ENCODE measurements at places on chromosomes 3 and 15. TPM values are rescaled to one million over a fixed set of nuclear protein-coding genes. Genes with fewer than 3 reads are reported as not detected.

CDHR4 gene
- total RNA-seq = not detected

DNA sequence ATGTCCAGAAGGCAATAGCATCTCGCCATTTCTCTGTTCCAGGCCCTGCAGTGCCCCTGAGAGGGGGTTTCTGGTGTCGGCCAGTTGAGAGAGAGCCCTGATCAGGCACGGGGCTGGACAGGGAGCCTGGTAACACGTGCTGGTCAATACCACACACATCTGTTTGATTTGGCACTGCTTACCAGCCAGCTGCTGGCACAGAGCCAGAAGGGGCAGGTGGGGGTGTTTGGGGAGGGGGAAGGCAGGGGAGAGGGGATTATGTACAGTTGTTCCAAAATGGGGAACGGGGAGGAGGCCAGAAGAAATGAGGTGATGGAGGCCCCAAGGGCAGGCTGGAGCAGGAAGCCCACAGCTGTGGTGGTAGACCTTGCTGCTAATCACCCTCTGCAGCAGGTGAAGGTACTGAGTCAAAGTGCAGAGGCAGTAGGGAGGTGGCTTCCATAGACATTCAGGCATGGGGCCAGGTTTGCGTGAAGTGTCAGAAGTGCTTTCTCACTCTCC lies 153.5 kb upstream of the LPP start:
- DNase-seq = no peak

SAMMSON gene
- not detected for total RNA-seq

- DNase-seq = peak; percentile 34
These were observed 1.1 kb downstream of the ITPR1 start for GRCh38 chr3:4493941-4494894.

DNA sequence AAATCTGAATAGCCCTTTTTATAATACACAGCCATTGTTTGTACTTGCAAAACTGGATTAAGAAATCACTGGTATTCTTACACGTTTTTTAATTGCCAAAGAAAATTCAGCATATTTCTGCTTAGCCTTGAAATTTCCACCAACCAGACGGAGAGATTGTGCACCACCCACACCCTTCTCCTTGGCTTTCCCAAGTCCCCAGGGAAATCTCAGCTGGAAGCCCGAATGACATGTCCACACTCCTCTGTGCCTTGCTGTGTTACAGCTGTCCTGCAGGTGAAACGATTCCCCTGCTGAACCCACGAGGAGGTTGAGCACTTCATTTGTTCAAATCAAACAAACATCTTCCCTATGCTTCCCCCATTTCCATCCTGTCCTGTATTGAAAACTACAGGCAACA lies 49.6 kb upstream of the PPARG start:
- no peak for DNase-seq

GRCh38 chr3:177483182-177483967 lies 286.1 kb upstream of the TBL1XR1 start:
- no peak for DNase-seq

GRCh38 chr15:68012911-68013310 lies 41.2 kb upstream of the PIAS1 start:
- DNase-seq = no peak

- no peak for DNase-seq
These were observed 628.2 kb upstream of the CFAP20DC start for GRCh38 chr3:59677747-59678702.

- no peak for DNase-seq
These were observed 116.7 kb upstream of the LMOD3 start for GRCh38 chr3:69239063-69239462.

GRCh38 chr3:23474580-23475357 lies 271.6 kb downstream of the UBE2E2 start:
- DNase-seq = no peak

GRCh38 chr3:84141571-84141970 lies 817.2 kb upstream of the CADM2 start:
- DNase-seq = no peak

GRCh38 chr3:69209413-69209812 lies 87.0 kb upstream of the LMOD3 start:
- DNase-seq = no peak

DNA sequence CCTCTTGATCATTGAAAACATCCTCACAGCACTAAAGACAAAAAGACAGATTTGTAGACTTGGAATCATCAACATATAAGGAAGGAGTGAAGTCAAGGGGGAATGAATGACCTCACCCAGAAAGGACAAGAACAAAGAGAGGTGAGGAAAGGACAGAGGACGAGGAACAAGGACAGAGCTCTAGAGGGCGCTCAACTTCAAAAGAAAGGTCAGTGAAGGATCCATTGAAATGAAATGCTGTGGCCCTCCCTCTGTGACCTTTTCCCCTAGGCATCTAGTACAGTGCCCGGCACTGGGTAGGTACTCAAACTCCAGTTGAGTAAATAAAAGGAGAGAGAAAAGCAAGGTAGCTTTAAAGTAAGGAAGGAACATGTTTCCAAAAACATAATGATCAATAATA lies 2.6 kb downstream of the ATP8B4 start:
- no peak for DNase-seq

DNA sequence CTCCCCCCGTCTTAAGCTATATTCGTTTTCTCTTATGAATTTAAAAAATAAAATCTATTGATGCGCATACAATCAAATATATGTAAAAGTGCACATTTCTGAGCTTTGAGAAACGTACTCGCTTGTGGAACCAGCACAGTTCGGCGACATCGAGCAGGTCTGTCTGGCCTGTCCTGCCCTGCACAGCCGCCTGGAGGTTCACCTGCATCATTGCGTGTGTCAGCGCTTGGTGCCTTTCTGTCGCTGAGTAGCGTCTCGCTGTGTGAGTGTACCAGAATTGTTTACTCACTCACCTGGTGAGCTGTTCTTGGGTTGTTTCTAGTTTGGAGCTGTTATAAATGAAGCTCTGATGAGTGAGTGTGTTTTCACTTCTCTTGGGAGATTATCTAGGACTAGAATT lies 104.0 kb downstream of the VGLL4 start:
- DNase-seq = no peak

UBE2Q2 gene
- total RNA-seq = 28.6 TPM

GLT8D1 gene
- 104 TPM for total RNA-seq

- DNase-seq = no peak
These were observed 469.6 kb upstream of the PPP2R3A start for GRCh38 chr3:135495891-135496290.

GRCh38 chr3:126900859-126901540 lies 81.9 kb upstream of the PLXNA1 start:
- DNase-seq = no peak

MOBP gene
- not detected for total RNA-seq

GPR160 gene
- 4.2 TPM for total RNA-seq

ADPGK gene
- 71.7 TPM for total RNA-seq

- no peak for DNase-seq
These were observed 573.4 kb upstream of the PPP2R3A start for GRCh38 chr3:135392151-135392550.

- no peak for DNase-seq
These were observed 25.7 kb upstream of the EPHB1 start for GRCh38 chr3:134769287-134769868.

KLF15 gene
- total RNA-seq = 8.7 TPM

- DNase-seq = no peak
These were observed 28.8 kb downstream of the PPM1L start for GRCh38 chr3:160784853-160785252.

DNA sequence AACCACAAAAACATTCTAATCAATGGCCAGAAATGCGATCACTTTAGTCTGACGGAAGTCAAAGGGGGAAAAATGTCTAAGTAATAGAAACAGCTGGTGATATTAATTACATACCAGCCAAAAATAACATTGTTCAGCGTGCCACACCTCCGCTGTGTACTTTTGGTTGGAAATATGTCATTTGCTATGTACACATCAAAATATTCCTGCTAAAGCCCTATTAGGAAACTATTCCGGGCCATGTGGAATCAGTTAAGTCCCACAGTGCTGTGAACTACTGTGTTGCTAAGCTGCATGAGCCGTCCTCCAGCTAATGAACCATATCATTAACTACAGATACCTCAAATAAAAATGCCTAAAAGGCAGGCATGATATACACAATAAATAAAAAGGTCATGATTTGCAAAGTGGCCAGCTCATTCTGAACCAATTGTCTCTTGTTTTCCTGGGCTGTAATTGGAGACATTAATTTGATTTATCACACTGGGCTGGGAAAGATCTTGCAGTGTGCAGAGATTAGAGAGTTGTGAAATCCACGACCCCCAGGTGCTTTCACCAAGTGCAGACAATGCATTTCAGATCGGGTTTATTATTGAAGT lies 200.5 kb upstream of the LRTM1 start:
- DNase-seq = no peak

- no peak for DNase-seq
These were observed 5.0 kb downstream of the MITF start for GRCh38 chr3:69743975-69744906.

ATP8B4 gene
- not detected for total RNA-seq

SH2D7 gene
- total RNA-seq = not detected

GRCh38 chr3:122609798-122610559 lies 32.5 kb downstream of the PARP15 start:
- no peak for DNase-seq

GRCh38 chr3:66276705-66277274 lies 56.0 kb downstream of the SLC25A26 start:
- peak; percentile 83 for DNase-seq

SLC28A2 gene
- not detected for total RNA-seq

Data from G401 (cell line).